ENCODE measurements at places on chromosomes 1 and 21. TPM values are rescaled to one million over a fixed set of nuclear protein-coding genes. Genes with fewer than 3 reads are reported as not detected.

The MAP3K7CL gene
- 5.7 TPM for total RNA-seq

The VCAM1 gene
- not detected for total RNA-seq

DNA sequence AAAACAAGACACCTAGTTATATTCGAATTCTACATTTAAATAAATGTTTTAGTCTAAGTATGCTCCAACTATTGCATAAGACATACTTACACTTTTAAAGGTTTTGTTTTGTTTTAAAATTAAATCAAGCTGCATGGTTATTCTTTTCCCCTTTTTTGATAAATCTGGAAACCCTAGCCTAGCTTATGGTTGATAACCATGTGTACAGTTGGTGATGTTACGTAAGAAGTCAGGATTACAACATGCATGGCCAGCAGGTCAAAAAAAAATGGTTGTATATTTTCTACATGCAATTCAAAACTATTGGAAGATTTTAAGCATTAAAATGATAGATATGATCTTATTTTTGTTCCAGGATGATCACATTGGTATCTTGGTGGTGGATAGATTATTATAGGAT is 1600.6 kb downstream of the PLA2G4A start:
- DNase-seq, result no peak

GRCh38 chr1:110436635-110437034 is 14.3 kb upstream of the PROK1 start:
- DNase-seq, result no peak

DNA sequence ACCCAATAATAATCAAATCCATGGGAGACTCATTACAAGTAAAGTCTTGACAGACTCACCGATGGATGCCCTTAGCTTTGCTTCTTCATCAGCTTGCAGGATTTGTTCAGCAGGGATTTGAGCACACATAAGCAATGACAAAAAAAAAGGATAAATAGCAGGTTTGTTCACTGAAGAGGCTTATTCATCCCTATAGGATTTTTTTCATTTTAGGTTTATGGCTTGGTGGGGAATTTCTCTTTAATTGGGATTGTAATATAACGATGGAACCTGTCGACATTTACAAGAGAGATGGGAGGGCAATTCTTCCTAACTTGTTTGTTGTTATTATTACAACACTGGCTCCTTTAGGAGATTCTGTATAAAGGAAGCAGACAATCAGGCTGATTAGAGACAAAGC is 649.1 kb upstream of the PLXNA2 start:
- no peak for DNase-seq

All from activated CD4-positive, alpha-beta memory T cell treated with anti-CD3 and anti-CD28 coated beads for 36 hours (primary cell).